Effector memory CD4-positive, alpha-beta T cell (primary cell): ENCODE measurements at places on chromosomes 6 and 20.

DNA sequence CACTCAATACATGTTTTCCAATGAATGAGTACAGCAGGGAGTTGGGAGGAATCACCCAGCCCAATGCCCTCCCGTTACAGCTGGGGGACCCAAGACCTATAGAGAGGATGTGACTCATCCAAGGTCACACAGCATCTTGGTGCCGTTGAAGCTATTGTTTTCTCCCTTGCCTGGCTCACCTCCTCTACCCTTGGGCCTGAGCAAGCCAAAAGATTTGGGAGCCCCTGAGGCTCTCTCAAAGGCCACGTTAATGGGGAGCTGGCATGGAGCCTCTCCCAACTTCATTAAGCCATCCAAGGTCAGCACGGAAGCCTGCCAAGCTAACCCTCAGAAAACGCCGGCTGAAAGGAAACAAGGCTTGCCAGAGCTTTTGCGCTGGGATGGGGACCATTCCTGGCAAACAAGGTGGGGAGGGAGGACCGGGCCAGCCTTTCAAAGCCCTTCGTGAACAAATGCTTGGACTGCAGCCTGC lies 30.4 kb downstream of the KCNB1 start:
- no peak for DNase-seq

DNA sequence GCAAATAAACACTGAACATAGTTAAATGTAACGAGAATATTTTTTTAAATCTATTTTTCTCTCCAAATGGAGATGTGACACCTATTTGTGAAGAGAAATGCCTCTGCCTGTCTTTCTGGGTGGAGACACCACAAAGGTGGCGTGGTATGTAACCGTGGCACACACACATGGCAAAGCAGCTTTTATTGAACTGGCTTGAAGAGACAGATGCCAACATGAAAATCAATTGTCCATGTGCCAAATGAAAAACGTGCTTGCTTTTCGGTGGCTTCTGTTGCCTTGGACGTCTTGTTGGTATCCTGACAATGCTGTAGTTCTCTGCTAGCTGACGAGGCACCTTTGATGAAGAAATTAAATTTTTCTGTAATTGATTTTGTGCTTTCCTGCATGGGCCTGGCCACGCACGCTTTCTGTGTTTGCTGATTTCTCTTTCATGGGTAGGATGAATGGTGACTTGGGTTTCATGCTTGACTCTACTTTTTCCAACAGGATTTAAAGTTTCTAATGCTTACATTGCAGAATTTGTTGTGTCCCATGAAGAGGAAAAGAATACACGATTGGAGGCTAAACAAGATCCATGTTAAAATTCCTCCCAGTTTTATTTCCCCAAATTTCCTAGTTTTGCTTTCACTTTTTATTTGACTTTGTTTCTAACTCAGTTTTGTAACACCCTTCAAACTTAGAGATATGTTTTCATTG lies 202.6 kb downstream of the TMEM242 start:
- no peak for DNase-seq

GRCh38 chr20:60870040-60870439 lies 382.0 kb upstream of the CDH4 start:
- DNase-seq = no peak

DNA sequence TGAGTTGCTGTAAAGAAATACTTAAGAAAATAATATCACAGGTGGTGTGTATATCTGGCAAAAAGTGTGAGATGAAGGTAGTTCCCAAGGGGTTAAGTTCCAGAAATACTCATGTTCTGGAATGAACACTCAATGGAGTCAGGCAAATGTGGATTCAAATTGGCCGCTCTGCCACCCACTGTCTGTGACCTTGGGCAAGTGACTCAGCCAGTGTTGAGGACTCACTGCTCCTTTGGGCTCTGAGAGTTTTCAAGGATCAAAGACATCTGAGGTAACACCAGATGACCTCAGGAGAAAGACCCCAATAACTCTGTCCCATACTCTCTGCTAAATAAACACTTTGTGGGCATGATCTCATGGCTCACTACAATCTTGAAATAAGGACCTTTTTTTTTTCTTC lies 59.2 kb upstream of the EYA2 start:
- DNase-seq = no peak

DNA sequence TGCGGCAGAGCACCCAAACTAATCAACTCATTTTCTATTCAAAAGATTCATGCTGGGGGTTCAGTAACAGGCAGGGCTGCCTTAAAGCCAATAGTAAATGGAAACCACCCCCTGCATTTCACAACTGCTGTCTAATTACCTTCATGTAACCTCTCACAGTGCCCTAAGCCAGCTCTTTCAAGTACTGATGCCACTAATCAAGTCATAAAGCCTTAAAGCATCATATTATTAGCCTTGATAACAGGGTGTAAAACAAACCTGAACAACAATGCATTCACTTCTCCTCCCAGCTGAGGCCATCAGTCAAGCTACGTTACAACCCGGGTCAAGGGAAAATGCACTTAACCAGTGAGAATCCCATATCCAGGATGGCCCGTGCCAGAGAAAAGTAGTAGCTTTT lies 33.0 kb downstream of the TRERF1 start:
- no peak for DNase-seq

- no peak for DNase-seq
These were observed 182.5 kb downstream of the SYNDIG1 start for GRCh38 chr20:24651976-24652345.

DNA sequence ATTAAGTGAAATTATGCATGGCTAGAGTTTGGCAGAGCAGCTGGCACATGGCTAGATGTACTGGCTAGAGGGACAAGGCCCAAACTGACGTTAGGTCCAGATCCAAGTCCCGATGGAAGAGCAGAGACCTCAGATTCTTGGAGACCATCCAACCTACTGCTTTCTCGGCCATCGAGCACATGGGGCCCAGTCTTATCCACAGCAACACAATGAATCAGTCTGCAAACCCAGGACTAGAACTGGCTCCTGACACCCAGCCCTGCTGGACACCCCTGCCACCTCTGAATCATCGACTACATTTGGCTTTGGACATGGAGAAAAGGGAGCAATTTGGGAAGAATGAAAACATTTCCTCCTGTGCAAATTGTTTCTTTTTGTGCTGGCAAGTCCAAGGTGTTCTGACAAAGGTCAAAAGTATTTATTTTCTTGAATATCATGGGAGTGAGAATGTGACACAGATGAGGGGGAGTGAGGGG lies 23.9 kb upstream of the YWHAB start:
- no peak for DNase-seq

GRCh38 chr6:125304970-125305660 lies 3.3 kb upstream of the HDDC2 start:
- DNase-seq = no peak

DNA sequence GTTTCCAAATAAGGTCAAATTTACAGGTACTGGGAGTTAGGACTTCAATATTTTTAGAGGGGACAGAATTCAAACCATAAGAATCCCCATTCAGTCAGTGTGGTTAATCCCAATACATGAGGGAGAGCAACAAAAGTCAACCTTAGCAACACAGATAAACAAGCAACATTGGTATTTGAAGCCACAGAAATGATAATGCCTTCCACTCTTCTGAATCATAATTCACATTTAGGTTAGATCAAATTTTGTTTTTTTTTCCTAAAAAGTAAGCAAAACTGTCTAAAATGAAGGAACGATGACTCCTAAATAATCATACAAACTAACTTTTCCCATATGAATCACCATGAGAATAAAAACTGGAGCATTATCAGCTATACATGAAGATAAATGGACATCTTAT lies 246.0 kb upstream of the TENT5A start:
- DNase-seq = no peak

DNA sequence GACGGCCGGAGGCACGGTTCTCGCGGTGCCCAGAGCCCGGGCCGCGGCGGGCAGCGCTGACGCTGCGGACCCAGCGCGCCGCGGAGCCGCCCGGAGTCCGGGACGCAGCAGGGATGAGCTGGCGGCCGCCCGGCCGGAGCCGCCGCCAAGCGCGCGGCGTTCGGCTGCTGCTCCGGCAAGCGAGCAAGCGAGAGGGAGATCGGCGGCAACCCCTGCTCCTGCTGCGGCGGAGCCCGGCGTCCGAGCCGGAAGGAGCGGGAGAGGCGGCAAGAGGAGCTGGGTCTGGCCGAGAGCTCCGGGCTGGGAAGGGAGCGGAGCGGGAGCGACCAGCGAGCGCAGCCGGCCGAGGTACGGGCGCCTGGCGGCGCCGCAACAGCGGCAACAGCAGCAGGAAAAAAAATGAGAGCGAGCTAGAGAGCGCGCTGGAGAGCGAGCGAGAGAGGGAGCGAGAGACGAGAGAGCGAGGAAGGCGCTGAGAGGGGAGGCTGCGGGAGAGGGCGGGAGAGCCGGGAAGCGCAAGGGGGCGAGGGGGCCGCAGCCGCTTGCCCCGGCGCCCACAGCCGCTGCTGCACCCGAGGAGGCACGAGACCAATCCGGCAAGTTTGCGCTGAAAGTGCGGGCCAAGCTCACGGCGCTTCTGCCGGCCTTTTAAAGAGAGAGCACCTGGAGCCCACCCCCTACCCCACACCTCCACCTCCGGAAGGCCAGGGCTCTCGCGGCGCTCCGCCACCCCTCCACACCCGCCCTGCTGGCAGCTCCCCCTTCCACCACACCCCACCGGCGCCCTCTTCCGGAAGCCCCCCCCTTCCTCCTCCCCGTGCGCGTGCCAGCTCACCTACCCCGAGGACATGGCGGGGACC lies 496 bp downstream of the GRM4 start:
- DNase-seq = no peak

DNA sequence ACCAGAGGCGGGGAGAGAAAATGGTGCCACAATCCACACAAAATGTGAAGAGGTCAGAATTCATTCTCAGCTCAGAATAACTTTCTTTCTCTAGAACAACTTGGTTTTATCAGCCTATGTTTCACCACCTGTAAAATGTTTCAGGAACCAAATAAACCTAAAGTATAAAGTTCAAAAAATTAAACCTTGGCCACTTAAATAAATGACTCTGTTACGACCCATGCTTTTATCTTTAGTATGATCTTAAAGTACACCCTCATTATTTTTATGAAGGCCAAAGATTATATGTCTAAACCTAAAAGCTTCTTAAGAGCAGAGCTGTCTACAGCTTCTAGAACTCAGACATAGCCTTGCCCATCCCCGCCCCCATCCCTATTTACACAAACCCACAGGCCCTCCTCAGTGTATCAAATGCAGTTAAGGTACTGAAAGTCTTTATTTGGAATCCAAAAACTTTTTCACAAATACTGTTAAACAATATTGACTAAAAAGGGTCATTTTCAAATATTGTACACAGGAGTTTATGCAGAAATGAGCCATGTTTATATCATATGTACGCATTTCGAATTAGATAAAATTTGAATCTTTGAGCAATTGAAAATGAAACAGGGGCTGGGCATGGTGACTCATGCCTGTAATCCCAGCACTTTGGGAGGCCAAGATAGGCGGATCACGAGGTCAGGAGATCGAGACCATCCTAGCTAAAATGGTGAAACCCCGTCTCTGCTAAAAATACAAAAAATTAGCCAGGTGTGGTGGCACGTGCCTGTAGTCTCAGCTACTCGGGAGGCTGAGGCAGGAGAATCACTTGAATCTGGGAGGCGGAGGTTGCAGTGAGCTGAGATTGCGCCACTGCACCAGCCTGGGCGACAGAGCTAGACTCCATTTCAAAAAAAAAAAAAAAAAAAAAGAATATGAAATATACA lies 5.7 kb upstream of the NHSL1 start:
- DNase-seq = no peak

- DNase-seq = no peak
These were observed 97.0 kb downstream of the SLC23A2 start for GRCh38 chr20:4904127-4904860.

- no peak for DNase-seq
These were observed 60.1 kb downstream of the MMS22L start for GRCh38 chr6:97222903-97223302.

GRCh38 chr6:169862892-169863525 lies 111.6 kb downstream of the ERMARD start:
- no peak for DNase-seq

DNA sequence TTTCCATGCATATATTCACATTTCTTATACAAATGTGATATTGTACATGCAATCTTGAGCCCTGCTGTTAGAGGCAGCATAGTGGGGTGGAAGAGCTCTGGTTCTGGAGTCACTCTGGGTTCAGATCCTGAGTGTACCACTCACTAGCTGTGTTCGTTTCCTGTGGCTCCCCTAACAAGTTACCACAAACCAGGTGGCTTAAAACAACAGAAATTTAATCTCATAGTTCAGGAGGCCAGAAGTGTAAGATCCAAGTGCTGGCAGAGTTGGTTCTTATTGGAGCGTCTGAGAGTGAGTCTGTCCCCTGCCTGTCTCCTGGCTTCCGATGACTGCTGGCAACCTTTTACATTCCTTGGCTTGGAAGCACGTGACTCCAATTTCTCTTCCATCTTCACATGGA lies 115.6 kb downstream of the MAP3K7 start:
- DNase-seq = no peak

DNA sequence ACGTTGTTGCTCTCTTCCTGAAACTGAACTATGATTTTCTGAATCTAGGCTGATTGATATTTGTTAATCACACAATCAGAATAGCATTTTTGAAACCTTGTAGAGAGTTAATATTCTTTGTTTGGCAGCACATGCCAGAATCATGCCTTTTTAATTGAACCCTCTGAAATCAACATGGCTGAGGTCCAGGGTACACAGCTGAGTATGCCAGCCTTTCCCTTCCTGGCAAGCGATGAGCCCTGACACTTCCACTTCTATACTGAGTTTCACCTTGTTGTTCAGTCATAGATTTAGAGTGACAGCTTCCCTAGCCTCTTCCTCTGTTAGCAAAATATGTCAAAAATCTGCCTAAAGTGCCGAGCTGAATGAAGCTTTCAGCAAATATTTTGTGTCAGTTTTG lies 6.8 kb downstream of the HDDC2 start:
- no peak for DNase-seq

- DNase-seq = no peak
These were observed 20.2 kb downstream of the SF3B5 start for GRCh38 chr6:144075187-144075586.

DNA sequence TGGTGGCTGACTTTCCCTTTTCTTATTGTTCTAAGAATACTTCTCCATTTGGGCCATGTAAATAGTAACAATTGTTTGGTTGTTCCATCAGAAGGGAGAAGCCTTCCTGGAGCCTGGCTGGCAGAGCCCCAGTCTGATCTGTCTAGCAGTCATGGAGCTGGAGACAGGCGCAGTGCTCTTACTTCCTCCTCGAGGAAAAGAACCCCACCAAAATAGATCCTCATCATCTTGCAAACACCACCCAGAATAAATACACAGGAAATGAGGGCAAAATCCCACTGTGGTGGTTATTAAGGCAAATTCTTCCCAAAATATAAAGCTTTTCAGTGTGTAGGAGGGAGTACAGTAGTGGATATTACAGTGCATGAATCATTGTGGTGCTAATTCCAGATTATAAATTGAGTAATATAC lies 195.1 kb upstream of the SGK1 start:
- DNase-seq = no peak

DNA sequence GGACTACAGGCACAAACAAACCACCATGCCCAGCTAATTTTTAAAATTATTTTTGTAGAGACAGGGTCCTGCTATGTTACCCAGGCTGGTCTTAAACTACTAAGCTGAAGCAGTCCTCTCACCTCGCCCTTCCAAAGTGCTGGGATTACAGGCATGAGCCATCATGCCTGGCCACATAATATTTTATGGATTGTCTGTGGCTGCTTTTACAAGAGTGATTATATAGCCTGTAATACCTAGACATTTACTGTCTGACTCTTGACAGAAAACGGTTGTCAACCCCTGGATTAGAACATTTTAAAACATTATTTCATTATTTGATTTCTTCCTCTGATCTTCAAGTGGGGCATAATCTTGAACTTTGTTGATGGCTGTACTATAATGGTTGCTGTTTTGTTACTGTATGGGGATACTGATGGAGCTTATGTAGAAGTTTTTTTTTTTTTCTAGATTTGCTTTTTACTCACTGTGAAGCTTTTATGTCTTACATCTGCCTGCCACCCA lies 14.3 kb downstream of the PARD6B start:
- DNase-seq = no peak

- no peak for DNase-seq
These were observed 182.1 kb downstream of the UTRN start for GRCh38 chr6:144467172-144467762.
